ENCODE measurements at places on chromosomes 7 and 10.

- DNase-seq: peak; percentile 61
Measured at GRCh38 chr7:7352845-7353244, 170.5 kb downstream of the C1GALT1 start.

GRCh38 chr7:29146057-29146706 is at the start of gene CPVL:
Gene CPVL, minus strand, starts transcription at chr7:29146537. Its CDS starts 25,476 bp downstream, at chr7:29121061.
- peak; percentile 26 for DNase-seq

DNA sequence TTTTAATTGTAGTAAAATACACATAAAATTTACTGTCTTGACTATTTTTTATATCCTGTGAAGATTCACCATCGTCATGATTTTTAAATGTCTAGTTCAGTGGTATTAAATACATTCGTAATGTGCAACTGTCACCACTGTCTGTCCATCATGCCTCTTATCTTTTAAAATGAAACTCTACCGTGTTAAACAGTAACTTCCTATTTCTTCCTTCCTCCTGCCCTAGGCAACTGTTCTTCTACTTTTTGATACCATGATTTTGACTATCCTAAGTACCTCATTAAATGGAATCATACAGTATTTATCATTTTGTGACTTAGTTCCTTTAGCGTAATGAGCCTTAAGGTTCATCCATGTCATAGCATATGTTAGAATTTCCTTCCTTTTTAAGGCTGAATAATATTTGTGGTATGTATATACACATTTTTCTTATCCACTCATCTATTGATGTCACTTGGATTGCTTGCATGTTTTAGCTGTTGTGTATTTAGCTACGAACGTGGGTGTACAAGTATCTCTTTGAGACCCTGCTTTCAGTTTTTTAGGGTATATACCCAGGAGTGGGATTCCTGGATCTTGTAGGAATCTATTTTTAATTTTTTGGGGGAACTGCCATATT is 13.5 kb downstream of the SLK start:
- no peak for DNase-seq

DNA sequence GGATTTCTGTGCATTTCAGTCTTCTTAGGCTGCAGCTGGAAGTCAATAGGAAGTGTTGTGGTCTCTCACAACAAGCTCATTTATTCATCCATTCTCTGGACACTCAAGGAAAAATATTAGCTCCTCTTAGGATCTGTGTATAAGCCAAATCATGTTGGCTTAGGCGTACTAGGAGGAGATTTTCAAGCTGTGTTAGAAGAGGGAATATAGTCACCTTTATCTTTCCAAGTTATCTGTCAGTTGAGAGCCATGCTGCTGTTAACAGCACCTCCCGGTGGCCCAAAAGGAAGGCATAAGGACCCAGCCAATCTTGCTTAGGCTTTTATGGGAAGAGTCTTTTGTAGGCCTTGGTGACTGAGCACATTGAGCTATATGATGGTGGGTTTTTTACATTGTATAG is 220.0 kb downstream of the LRMDA start:
- DNase-seq: peak; percentile 39

GRCh38 chr7:2509298-2509906 is 10.2 kb upstream of the LFNG start:
- no peak for DNase-seq

DNA sequence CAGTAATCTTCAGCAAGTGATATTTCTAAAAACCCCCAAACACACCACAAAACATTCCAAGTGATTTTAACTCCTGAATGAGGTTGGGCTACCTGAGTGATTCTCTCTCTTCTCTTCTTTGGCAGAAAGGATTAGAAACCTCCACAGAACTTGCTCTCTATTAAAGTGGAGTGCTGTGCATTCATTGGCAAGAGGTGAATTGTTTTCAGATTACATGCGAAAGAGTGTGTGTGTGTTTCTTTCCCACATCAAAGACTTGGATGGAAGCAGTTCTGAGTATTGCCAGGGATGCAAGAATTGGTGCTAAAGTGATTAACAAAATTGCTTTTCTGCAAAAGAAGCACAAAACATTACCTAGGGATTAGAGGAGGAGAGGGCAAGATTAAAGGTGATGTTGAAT is 13.1 kb upstream of the FBXW4 start:
- no peak for DNase-seq

GRCh38 chr10:57015187-57015586 is 654.1 kb upstream of the ZWINT start:
- no peak for DNase-seq

DNA sequence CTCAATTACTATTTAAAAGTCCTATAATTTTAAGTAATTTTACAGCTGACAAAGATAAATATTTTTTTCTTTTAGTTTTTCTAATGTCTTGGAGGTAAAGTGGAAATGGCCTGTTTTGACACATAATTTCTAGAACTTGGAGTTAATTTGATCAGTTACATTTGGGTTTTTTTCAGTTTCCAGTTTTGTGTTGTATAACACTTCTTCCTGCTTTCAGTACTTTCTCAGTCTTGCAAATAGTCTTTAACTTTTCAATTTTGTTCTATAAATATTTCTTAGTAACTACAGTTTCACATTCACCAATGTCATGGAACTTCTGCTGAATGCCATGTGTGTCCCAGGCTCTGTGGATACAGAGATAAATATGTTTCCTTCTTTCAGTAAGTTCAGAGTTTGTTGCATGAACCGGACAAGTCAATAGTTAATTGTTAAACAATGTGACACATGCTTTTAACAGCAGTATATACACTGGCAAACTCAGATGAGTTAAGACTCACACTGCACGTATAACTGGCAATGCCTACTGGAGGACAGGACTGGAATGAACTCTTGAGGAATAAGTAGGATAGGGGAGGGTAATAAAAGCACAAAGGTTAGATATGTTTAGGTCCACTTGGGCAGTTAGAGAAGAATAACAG is 4.6 kb downstream of the SHOC2 start:
- peak; percentile 90 for DNase-seq

DNA sequence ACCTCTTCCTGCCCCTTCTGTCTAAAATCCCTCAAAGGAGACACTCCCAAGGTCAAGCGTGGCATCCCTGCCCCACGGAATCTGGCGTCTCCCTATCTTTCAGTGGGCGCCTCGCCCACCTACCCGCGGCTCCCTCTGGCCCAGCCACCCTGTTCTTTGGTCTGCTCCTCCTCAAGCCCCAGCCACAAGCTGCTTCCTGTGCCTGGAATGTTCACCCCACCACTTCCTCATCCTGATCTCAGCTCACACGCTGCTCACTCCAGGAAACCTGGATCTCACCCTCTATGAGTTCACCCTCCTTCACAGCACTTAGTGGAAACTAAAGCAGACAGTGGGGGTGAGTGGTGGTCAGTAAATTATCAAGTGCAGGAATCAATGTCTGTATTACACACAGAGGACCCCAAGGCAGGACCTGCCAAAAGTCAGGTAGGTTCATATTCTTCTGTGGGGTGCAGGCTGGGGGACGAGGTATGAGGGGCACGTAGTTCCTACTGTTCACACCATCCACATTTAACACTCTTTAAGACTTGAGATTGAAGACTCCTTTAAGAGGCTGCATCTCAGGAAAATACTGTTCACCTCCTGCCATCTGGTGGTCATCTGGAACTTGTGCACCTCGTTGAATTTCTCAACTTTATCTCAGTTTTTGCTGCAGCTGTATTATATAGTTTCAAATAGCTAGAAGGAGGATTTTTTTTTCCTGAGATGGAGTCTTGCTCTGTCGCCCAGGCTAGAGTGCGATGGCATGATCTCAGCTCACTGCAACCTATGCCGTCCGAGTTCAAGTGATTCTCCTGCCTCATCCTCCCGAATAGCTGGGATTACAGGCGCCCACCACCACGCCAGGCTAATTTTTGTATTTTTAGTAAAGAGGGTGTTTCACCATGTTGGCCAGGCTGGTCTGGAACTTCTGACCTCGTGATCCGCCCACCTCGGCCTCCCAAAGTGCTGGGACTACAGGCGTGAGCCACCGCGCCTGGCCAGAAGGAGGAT is 166.6 kb downstream of the ARHGAP21 start:
- peak; percentile 79 for DNase-seq

GRCh38 chr7:82110146-82110840 is 333.3 kb downstream of the CACNA2D1 start:
- DNase-seq: no peak

DNA sequence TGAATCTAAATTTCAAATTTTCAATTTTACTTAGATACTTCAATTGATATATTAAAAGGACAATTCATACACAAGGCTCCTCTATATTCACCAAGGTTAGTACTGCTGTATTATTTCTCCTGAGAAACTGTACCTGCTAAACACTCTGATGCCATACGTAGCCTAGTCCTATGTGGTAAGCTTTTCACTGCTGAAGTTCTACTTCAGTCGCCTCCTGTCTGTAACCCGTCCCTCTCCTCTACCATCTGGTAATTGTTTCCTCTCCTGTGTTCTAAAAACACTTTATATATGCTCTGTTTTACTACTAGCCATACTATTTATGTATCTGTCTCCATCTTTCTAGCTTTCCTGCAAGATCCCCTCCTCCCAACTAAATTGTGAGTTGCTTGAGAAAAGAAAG is 20.2 kb downstream of the PDZD8 start:
- no peak for DNase-seq

All from renal cortical epithelial cell (primary cell).